ENCODE measurements at places on chromosomes 4 and X.
A peak's percentile ranks its signal among the peaks of the same experiment; 100 is the strongest.

DNA sequence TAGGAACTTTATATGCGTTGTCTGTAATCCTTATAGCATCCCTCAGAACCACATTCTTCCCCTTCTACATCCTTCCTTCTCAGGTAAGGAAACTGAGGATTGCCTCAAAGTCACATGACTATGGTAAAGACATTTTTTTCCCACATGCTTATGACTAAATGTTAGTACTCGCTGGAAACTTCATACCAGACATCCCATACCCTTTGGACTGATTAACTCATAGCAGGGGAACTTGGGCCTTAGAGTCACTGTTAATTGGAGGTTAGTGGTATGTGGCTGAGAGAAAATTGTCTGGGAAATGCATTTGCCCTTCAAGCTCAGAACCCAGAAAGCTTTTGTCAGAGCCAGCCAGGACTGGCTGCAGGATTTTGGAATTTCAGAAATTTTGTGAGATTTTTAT lies 155.0 kb downstream of the RELL1 start:
- DNase-seq = no peak

DNA sequence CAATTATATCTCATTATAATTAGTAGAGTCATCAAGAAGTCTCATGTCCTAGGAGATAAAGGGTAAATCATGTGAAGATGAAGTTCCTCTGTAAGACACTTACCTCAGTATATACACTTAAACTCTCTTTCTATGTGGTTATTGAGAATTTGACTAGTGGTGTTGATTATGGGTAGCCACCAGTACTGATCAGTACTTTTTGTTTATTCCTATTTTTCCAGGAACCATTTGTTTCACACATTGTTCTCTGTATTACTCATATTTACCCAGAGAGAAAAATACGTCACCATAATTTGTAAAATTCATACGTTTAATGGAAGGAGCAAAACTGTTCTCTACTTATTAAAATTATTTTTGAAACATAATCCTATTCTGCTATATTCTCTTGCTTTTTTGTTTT lies 55.8 kb upstream of the PRDM8 start:
- no peak for DNase-seq

- no peak for DNase-seq
These were observed 10.5 kb upstream of the PAQR3 start for GRCh38 chr4:78949735-78950134.

DNA sequence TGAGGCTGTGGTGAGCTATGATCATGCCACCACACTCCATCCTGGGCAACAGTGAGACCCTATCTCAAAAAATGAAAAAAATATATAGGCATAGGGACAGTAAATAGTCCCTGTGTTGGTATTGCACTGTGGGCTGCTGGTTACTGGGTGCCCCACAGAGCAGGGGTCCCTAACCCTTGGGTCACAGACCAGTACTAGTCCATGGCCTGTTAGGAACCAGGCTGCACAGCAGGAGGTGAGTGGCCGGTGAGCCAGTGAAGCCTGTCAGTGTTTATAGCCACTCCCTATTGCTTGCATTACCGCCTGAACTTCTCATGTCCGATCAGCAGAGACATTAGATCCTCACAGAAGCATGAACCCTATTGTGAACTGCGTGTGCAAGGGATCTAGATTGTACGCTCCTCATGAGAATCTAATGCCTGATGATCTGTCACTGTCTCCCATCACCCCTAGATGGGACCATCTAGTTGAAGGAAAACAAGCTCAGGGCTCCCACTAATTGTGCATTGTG lies 106.5 kb downstream of the TNIP2 start:
- no peak for DNase-seq

DNA sequence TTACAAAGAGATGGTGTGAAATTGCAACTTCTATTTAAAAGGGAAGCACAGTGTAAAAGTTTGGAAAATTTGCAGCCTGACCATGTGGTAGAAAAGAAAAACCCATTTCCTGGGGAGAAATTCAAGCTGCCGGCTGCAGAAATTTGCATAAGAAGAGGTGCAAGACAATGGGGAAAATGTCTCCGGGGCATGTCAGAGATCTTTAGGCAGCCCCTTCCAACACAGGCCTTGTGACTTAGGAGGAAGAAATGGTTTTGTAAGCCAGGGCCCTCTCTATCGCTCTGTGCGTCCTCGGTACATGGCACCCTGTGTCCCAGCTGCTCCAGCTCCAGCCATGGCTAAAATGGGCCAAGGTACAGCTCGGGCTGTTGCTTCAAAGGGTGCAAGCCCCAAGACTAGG lies 40.4 kb downstream of the CCDC158 start:
- no peak for DNase-seq

GRCh38 chr4:34091451-34091850 lies 2152.9 kb downstream of the ARAP2 start:
- no peak for DNase-seq

DNA sequence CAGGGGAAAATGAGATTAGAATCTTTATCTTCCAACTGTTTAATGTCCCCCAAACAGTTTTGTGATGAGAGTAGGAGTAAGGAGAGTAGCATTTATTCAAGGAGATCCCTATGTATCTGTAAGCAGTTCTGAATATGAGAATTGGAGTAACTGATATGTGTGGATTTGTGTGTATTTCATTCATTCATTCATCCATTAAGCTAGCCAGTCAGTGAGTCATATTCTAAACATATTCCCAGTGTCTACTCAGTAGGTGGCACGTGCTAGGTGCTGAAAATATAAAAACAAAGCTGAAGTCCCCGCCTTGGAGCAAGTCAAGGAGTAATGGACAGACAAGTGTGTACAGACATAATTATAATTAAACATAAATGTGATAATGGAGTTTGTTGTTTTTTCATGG lies 12.4 kb upstream of the STX18 start:
- DNase-seq = no peak

DNA sequence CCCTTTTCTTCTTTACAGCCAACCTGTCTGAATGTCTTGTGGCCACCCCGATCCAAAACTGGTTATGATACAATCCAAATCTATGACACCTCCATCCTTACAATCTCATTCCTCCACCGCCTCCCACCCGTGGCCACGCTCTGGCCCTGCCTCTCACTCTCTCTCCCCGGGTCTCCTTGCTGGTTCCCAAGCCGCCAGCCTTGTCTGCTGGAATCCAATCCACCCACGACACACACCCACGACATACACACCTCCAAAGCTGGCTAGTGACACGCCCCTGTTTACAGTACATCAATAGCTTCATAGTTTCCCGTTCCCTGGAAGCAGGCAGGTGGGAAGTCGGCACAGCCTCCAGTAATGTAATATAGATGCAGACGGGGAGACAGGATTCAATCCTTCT lies 99.0 kb downstream of the WFS1 start:
- no peak for DNase-seq

GRCh38 chrX:30530606-30531005 lies 47.0 kb downstream of the TASL start:
- peak; percentile 39 for DNase-seq

- DNase-seq = no peak
These were observed 51.5 kb downstream of the PJA1 start for GRCh38 chrX:69113723-69114122.

DNA sequence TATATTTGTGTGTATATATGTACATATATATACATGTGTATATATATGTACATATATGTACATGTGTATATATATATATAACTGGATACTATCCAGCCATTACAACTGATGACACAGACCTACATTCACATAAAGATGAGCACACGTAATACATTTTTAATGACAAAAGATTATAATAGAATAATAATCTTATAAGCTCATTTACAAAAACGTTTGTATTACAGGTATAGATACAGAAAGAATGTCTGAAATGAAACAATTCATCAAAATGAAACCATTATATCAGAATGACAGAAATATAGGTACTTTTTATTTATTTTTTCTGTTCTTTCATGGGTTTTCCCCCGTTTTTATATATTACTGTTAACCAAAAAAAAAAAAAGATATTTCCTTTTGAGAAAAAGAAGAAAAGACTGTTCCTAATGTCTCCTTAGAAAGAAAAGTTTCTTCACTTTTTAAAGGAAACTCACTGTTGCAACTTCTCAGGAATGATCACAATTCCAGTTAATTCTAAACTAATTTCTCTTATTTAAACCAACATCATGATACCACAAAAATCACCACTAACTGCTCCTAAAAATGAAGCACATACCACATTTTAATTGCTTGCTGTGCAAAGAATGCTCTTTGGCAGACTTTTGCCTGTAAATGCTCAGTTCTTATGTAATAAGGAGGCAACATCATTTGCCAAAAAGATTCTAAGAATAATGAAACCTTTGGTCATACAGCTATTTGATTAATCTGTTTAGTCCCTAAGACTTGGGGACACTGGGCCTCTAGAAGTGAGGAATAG lies 18.9 kb downstream of the LEF1 start:
- no peak for DNase-seq

GRCh38 chr4:123301923-123302322 lies 94.7 kb upstream of the SPRY1 start:
- DNase-seq = no peak

GRCh38 chrX:104695593-104695992 lies 129.6 kb downstream of the IL1RAPL2 start:
- DNase-seq = no peak

GRCh38 chr4:31052519-31052918 lies 332.4 kb downstream of the PCDH7 start:
- no peak for DNase-seq

DNA sequence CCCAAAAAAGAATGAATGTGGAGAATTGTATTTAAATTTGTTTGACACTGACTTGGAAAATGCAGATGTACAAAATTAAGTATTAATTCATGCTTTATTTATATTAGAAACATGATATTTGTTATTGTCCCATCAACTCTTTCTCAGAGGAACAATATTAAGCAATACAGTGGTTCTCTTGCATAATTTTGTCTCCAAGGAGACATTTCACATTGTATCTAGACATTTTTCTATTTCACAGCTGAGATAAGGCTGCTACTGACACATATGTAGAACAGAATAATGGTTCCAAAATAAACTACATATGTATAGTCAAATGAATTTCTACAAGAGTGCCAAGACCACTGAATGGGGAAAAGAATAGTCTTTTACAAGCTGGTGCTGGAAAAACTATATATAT lies 427.9 kb upstream of the SPANXN1 start:
- DNase-seq = no peak

- DNase-seq = peak; percentile 39
These were observed 16.1 kb upstream of the USO1 start for GRCh38 chr4:75708218-75708691.

GRCh38 chr4:44869222-44869882 lies 143.0 kb upstream of the GNPDA2 start:
- DNase-seq = no peak

DNA sequence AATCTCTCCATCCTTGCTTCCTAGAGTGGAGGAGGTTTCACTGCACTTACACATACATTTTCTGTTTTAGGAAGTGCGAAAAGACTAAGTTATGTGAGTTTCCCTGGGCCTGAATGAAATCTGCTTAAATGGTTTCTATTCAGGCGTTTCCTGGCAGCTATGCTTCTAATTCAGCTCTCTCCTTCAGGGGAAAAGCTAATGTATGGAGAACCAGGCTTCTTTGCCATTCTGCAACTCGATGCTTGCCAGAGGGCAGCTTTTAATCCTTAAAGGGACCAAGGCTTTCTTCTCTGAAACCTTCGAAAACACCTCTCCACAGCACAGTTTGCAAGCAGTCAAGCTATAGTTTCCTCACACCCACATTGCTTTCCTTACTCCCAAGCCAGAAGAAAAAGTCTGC lies 89.5 kb upstream of the ARX start:
- DNase-seq = no peak

GRCh38 chr4:172573899-172574298 lies 594.7 kb upstream of the GALNT7 start:
- no peak for DNase-seq

GRCh38 chr4:145501051-145501660 lies 19.5 kb downstream of the SMAD1 start:
- no peak for DNase-seq

- peak; percentile 37 for DNase-seq
These were observed 35.5 kb downstream of the NCAPG start for GRCh38 chr4:17846266-17846665.

DNA sequence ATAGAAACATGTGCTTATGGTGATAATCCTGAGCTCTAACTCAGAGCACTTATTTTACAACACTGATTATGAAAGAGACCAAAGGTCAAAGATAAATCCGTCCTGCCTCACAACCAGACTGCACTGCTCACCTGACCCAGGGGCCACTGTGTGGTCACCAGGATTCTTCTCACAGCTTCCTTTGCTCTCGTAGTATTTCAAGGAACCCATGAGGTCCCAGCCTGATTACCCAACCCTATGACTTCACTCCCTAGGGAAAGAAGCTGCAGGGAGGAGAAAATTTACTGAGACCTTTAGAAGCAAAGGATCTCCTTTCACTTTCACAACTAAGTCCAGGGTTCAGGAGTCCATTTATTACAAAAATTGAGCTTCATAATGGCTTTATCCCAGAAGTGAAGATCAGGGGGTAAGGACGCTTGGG lies 9.6 kb downstream of the SLC25A5 start:
- peak; percentile 97 for DNase-seq

DNA sequence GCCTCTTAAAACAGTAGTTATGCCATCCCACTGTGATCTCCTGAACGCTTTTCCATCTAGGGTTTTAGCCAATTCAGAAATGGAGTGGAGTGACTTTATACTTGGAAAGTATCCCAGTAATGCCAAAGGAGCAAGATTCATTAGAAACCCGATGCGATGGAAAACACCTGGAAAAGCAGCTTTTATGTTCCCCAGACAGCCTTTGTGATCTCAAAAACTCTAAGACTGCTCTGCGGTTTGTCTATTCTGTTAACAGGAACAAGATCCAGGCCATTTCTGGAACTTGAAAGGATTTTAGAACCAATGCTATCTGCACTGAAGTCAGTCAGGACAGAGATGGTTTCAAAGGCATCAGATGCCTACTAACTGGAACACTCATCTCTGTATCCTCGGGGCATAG lies 145.1 kb downstream of the APBB2 start:
- DNase-seq = peak; percentile 47
